ENCODE measurements at places on chromosomes 12 and 14.

DNA sequence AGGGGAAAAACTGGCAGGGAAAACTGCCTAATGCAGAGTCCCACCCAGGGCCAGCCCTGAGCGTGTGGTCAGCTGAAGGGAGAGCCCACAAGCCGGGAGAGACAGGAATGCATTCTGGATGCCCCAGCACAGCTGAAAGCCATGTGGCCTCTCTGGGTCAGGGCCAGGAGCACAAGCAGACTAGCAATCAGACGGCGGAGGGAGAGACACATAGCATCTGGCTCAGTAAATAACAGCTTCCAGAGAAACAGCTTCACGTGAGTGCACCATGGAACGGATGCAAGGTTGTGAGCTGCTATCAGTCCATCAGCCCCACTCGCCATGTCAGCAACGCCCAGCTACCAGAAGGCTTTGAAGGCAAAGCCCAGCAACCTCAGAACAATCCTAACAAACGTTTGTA is 28.2 kb upstream of the TMEM106C start:
- no peak for DNase-seq

DNA sequence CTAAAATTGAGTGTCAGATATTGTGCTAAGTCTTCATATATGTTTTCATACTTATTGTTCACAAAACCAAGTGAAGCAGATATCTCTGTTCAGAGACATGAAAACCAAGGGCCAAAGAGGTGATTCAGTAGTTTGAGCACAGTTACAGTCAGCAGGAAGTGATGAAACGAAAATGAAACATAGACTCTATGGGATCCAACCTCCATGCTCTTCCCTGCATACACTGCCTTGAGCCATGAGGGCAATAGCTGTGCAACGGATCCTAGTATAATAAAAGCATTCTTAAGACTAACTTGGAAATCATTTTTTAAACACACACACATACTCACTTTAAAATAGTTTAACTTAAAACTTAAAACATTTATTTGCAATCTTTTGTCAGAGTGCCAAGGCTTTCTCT is 27.9 kb downstream of the ESR2 start:
- DNase-seq: peak; percentile 20

GRCh38 chr12:43235721-43236120 is 316.3 kb downstream of the ADAMTS20 start:
- DNase-seq: no peak

- no peak for DNase-seq
These were observed 226.1 kb downstream of the FOXN3 start for GRCh38 chr14:89190765-89191513.

DNA sequence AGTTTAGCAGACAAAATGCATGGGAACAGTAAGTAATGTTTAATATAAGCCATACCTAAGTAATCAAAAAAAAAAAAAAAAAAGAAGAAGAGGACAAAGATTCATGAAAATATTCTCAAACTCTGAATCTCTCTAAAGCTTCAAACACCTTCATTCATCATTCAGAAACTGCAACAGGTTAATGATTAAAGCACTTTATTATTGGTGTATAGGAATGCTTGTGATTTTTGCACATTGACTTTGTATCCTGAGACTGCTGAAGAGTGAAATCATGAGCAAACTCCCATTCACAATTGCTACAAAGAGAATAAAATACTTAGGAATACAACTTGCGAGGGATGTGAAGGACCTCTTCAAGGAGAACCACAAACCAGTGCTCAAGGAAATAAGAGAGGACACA is 278.4 kb upstream of the DCN start:
- no peak for DNase-seq

DNA sequence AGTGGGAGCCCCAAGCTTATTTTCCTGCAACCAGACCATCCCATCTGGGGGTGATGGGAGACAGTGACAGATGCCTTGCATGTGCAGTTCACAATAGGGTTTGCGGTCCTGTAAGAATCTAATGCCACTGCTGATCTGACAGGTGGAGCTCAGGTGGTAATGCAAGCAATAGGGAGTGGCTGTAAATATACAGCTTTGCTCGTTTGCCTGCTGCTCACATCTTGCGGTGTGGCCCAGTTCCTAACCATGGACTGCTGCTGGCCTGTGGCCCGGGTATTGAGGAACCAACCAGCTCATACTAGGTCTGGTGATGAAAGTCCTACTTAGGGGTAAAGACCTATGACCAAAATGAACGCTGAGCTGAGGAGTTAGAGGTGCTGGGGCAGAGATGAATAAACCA is 36.1 kb upstream of the CCDC88C start:
- DNase-seq: no peak
